ENCODE measurements at places on chromosomes 2 and 18.

- no peak for DNase-seq
Measured at GRCh38 chr18:54247511-54248175, 21.7 kb upstream of the POLI start.

DNA sequence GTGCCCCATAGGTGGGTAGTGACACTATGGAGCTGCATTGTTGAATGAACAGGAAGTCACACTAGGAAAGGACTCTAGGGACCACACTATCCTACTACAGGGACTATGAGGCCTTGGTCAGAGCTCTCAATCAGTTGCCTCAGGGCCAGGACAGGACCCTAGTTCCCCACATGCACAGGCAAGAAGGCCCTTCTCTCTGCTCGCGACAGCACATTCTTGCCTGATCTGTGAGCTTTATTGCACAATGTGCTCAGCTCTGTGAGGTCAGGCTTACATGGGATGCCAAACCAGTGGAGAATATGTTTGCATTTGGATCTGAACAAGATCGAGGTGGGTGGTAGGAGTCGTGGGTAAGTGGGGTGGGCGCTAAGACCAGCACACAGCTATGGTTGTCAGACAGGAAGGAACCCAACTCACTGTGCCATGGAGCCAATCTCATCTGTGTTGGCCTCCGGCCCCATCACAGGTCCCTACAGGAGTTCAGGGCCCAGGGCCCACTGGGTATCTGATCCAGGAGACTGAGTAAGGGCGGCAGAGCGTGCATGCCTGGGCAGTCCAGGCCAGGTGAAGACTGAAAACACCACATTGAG is 8.0 kb downstream of the PCARE start:
- DNase-seq: peak; percentile 3

GRCh38 chr2:63058921-63059792 is 8.5 kb downstream of the OTX1 start:
- DNase-seq: peak; percentile 33

- no peak for DNase-seq
Measured at GRCh38 chr2:95310651-95311050, 13.5 kb downstream of the KCNIP3 start.

- peak; percentile 51 for DNase-seq
Measured at GRCh38 chr2:46615986-46616485, 136.7 kb downstream of the TMEM247 start.

DNA sequence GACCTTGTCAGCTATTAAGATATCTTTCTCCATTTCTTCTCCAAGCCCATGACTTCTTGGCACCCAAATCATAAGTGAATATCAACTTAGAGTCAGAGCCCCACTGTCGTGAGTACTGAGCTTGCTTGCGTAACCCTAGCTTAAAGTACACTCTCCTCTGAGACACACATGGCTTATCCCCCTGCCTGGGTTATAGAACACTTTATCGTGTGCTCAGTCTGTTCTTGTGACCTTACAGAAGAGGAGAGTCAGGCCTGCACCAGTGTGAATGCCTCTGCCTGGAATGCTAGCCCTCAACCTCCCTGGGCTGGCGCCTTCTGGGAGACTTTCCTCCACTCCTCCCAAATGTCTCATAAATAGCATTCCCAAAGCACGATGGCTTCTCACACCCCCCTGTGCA is 79.3 kb downstream of the CEP192 start:
- DNase-seq: no peak

DNA sequence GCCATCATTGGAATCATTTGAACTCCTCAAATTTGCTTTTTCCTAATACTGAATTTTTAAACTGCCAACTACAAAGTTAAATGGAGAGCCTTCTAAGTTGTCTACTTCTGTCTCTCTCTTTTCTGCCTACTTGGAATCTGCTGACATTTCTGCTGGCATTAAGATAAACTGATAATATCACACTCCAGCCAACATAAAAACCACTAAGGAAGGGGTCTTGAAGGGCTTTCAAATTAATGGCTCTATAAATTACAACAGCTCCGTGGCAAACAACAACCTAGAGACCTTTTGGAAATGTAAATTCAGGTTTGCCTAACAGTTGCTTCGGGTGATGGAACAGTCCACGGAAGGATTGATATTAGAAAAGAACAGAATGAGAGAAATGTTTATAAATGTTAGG is 12.1 kb downstream of the ALPP start:
- no peak for DNase-seq

DNA sequence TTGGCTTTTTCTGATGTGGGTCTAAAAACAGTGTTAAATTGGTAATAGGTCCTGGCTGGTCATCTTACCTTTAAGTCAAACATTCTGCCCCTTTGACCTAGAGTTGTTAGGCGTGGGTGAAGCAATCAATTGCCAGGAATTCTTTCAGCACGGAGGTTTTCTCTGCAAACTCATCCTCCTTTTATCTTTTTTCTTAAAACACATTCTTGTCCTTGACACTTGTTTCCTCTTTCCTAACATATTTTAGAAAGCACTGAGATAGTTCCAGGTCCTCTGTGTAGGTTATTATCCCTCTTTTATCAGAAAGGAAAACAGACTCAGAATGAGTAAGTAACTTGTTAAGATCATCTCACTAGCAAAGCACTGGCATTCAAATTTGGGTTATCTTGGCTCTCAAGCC is 18.6 kb upstream of the AP1S3 start:
- no peak for DNase-seq

GRCh38 chr2:210862283-210863065 is 306.1 kb downstream of the CPS1 start:
- no peak for DNase-seq

DNA sequence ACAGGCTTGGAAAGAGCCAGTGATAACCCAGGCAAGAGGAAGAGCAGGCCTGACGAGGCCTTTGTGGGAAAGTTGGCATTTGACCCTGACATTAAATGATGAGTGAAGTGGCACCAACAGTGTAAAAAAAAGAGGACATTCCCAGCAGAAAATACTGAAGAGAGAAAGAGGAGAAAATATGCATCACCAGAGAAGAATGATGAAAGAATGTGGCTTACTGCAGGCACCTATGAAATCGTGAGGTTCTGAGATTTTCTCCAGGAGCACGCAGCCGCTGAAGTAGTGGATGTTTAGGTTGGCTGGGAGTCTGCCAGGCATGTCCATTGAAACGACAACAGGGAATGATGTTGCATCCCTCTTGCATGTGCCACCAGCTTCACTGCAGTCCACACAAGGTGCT is 13.8 kb downstream of the EHD3 start:
- no peak for DNase-seq

DNA sequence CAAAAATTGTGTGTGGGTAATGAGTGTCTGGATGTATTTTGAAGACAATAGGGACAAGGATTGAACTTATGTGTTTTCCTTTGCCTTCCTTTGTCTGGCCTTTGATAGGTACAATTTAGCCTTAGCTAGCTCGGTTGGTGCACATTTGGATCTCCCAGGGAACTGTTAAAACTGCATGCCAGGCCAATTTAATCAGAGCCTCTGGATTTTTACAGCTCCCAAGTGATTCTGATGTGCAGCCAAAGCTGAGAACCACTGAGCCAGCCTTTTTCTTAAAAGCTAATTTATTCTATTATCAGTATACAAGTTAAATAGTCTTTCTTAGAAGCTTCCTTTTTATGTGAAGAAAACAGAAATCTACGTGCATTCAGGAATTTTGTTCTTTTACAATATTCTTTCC is 25.0 kb downstream of the PLEK start:
- no peak for DNase-seq

- DNase-seq: no peak
Measured at GRCh38 chr18:63603355-63603754, 16.2 kb downstream of the SERPINB13 start.

DNA sequence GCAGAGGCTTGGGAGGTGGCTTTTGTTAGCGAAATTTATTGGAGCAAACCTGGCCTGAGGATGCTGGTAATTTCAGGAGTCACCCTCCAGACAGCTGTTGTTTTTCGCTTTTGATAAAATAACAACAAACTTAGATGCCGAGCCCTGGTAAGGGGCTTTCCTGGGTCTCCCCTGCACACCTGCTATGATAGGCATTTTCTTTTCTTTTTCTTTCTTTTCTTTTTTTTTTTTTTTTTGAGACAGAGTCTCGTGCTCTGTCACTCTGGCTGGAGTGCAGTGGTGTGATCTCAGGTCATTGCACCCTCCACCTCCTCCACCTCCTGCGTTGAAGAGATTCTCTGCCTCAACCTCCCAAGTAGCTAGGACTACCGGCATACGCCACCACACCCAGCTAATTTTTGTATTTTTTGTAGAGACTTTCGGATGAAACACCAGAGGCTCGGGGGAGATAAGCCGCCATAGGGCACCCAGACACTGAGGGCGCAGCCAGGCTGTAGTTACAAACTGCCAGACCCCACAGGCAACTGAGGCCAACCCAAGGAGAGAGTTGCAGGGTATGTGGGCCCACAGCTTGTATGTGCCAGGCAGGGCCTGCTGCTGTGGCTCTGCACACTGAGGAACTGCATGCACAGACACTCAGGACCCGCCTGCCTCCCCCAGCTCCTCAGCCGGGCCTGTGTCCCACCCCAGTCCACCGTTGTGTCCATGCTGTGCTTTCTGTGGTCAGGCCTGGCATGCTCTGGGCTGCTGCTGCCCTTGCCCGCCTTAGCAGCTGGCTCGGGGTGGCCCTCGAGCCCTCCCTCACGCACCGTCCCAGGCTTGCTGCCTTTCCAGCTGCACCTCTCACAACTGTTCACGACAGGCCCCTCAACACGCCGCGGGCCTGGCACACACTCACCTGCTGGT is 3.9 kb downstream of the GYPC start:
- peak; percentile 86 for DNase-seq

DNA sequence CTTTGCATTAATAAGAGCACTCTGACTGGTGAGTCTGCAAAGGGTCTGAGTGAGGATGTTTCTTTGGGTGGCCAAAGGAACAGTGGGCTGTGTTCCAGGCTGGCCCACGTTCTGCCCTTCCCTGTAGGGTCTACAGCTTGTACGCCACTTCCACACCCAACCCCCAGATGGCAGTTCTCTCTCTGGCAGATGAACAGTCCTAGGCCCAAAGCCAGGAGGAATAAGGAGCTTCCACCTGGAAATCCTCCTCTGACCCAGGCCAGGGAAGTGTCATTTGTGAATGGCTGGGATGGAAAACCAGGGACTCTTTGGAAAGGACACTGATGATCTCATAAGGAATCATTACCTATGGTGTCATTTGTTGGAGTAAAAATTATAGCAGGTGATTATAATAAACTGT is 6.6 kb downstream of the OTOF start:
- no peak for DNase-seq

- no peak for DNase-seq
Measured at GRCh38 chr2:168315331-168316072, 68.1 kb upstream of the STK39 start.

GRCh38 chr18:70659036-70659925 is 370.4 kb downstream of the SOCS6 start:
- peak; percentile 93 for DNase-seq

- peak; percentile 42 for DNase-seq
Measured at GRCh38 chr2:164722616-164723338, 101.5 kb upstream of the GRB14 start.

- no peak for DNase-seq
Measured at GRCh38 chr2:100785626-100786296, 34.2 kb upstream of the NPAS2 start.

DNA sequence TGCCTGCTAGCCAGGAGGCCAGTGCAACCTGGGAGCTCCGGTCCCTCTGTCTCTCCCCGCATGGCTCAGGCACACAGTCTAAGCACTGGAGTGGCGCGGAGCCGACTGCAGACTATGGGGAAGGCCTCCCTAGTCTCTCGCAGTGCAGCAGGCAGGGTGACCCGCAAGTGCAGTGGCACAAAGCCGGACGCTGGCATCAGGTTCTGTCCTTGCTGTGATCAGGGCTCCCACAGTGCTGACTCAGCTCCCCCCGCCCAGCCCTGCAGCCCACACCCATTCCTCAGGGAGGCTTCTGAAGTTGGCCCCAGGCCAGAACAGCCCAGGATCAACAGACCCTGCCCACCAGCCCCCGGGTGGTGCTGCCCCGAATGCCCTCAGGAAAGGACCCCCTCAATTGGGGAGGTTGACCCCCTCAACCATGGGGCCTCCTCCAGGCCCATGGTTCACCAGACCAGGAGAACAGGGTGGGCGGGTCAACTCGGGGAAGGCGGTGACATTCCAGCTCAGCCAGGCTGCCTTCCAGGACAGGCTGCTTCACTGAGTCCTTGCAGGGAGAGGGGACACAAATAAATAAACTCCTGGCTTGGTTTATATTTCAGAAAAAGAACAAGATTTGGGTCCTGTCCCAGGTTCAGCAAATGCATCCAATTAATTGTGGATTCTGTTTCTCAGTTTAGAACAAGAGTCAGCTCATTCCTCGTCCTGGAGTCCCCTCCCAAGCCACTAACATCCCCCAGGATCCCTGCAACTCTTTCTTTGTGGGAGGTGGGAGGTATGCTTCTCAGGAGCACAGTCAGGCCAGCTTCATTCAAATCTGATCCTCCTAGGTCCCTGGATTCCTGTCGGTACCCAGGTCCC is 12.2 kb downstream of the BIN1 start:
- no peak for DNase-seq

- no peak for DNase-seq
Measured at GRCh38 chr2:96869281-96869821, 529 bp downstream of the SEMA4C start.

DNA sequence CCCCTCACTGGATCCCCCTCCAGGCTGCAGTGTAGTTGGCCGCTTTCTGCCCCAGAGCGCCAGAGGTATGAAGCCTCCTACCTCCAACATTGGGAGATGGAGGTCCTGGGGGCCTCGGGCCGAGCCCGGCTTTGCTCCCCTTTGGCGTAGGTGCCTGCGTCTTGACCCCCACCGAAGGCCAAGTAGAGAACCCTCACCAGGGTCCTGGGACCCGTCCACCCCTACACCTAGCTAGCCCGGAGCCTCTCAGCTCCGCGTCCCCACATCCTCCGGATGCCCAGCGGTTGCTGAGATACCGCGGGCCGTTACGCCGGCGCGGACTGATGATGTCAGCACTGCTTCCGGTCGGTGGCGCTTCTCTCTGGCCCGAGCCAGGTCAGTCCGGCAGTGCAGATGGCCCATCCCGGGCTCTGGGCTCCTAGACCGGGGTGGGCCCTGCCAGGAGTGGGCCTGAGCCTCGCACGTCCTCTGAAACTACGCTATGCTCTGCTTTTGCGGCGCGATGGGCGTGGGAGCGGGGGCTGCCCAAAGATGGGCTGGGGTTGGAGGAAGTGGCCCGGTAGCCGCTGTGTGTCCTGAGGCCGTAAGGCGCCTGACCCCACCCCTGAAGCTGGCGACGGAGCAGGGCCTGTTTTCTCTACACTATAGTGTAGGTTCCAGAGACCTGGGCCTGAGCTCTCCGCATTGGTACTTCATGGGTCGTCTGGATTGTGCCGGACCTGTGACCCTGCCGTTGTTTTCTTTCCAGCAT is at the start of the genes GLB1L and STK16:
GLB1L (minus strand) TSS at position 297 of the 751 bp plus-strand sequence. CDS start 1,871 bp downstream, outside the sequence.
STK16 (plus strand) TSS at position 332 of the 751 bp plus-strand sequence. CDS start 521 bp downstream, outside the sequence.
- peak; percentile 94 for DNase-seq

Data from hematopoietic multipotent progenitor cell treated with erythropoietin and hydrocortisone succinate and interleukin-3 and kit ligand, for 6 days (in vitro differentiated cells).